ENCODE measurements at places on chromosomes 12 and 14.
A peak's percentile ranks its signal among the peaks of the same experiment; 100 is the strongest.

- ATAC-seq = no peak
These were observed 198.6 kb downstream of the GXYLT1 start for GRCh38 chr12:41946106-41946505.

DNA sequence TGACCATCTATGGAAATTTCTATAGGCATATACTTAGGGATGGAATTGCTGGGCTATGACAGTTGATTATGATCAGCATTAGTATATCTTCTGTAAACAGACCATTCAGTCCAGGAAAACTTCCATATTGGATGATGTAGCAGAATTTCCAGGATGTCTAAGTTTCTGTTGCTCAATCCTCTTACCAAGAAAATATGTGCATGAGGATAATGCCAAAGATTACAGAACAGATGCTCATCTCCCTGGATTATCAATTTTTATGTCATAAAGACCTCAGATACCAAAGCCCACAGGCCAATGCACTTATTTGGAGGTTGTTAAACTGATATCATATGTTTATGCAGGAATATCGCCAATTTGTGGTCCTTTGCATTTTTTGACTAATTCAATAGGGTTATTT lies 354.4 kb upstream of the FLRT2 start:
- ATAC-seq = no peak

DNA sequence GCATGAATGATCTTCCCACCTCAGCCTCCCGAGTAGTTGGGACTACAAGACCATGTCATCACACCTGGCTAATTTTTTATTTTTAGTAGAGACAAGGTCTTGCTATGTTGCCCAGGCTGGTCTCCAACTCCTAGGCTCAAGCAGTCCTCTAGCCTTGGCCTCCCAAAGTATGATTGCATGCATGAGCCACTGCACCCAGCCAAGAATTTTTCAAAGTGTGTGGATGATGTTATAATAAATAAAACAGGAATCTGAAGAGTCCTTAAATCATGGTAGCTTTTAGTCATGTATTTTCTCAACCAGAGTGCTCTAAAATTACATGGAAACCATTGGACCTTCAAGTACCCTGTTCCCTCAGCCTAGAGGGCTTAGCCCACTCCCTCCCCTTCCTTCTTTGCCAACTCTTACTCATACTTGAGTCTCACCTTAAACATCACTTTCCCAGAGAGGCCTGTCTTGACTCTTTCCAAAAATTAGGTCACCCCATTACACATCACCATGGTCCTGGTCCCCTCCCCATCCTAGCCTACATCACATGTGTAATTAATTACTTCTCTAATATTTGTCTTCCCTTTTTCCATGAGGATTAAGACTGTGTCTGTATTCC lies 52.2 kb upstream of the BICDL1 start:
- no peak for ATAC-seq

DNA sequence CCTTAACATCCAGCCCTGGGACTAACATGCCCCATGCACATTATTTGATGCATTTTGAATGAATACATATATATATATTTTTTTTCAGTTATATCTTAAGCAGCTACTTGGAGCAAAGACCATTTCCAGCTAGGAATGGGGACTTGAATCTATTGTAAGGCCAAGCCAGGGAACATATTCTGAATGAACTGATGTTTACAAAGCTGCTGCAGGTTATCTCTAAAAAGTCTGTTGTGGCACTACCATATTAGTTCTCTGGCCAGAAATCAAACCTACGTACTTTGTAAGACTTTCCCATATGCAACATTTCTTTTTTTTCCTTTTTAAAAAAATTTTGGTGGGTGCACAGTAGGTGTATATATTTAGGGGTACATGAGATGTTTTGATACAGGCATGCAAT lies 43.4 kb downstream of the PELI2 start:
- no peak for ATAC-seq

- ATAC-seq = no peak
These were observed at the start of gene TDRD9 for GRCh38 chr14:103928011-103928890. Gene TDRD9, plus strand, starts transcription at chr14:103928456. Its CDS starts 54 bp downstream, at chr14:103928510.

DNA sequence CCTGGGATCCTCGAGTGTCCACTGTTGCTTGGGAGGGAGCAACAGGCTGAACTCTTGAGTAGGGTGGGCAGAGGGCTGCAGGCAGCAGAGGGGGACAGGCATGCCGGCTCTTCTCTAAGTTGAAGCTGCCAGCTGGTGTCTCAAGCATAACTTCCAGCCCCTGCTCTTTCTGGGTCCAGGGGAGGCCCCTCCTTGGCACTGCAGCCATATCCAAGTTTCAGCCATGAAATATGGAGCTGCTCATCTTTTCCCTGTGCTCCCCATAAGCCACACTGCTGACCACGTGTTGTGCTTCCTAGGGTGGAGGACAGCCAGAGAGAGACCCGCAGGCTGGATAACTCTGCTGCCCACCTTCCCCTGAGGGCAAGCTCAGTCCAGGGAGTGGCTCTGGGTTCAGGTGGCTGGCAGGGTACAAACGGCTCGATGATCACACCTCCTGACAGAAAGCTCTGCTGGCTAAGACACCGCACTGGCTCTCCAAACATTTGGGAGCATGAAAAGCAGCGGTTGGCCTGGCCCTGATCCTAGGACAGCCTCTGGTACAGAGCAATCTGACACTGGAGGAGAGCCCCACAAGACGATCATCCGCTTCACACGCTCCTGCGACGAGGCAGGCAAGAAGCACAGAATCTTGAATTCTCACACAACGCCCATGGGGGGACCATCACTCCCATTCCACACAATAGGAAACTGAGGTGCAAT lies 79.6 kb downstream of the PITPNM2 start:
- no peak for ATAC-seq

DNA sequence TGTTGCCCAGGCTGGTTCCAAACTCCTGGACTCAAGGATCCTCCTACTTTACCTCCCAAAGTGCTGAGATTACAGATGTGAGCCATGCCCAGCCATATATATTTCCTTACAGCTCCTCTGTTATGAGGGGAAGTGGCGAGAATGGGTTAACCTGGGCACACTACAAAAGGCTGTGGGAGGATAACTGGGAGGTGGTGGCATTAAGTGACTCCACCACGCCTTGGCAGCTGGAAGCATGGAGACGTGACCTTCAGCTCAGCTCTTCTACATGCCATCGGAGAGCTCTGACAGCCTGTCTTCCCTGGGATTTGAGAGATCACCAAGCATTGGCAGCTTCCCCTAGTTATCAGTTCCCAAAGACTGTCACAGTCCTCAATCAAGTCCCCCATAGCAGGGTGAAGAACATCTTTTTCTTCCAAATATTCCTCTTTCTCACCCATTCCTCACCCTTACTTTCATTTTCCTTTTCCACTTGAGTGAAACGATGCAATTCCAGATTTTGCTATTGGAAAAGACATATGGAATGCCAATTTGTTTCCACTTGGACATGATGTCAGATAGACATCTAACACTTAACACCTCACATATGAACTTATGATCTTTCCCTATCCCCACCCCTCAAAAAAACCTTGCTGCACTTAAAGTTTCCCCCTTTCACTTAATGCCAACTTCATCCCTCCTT lies 48.5 kb downstream of the PHLDA1 start:
- ATAC-seq = no peak

- ATAC-seq = peak; percentile 53
These were observed at the start of gene WSCD2 for GRCh38 chr12:108129017-108129812. Gene WSCD2, plus strand, starts transcription at chr12:108129288. Its CDS starts 66,545 bp downstream, at chr12:108195833.

DNA sequence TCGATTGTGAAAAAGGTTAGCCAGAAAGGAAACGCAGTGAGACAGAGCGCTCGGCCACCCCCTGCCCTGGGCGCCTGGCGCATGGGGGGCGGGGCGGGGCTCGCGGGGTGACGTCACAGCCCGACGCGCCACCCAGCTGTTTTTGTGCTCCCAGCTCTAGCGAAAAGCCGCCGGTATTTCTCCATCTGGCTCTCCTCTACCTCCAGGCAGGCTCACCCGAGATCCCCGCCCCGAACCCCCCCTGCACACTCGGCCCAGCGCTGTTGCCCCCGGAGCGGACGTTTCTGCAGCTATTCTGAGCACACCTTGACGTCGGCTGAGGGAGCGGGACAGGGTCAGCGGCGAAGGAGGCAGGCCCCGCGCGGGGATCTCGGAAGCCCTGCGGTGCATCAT lies at the start of gene GABARAPL1:
Gene GABARAPL1 (plus strand): TSS at position 139 of the 393 bp plus-strand sequence. CDS start 253 bp downstream, at position 392.
- ATAC-seq = peak; percentile 76

Measured in SK-N-SH treated with all-trans-retinoic acid at 6 μM for 48 hours (cell line).